Putamen (tissue), 1 donor: ENCODE measurements at places on chromosomes 1 and 21.

DNA sequence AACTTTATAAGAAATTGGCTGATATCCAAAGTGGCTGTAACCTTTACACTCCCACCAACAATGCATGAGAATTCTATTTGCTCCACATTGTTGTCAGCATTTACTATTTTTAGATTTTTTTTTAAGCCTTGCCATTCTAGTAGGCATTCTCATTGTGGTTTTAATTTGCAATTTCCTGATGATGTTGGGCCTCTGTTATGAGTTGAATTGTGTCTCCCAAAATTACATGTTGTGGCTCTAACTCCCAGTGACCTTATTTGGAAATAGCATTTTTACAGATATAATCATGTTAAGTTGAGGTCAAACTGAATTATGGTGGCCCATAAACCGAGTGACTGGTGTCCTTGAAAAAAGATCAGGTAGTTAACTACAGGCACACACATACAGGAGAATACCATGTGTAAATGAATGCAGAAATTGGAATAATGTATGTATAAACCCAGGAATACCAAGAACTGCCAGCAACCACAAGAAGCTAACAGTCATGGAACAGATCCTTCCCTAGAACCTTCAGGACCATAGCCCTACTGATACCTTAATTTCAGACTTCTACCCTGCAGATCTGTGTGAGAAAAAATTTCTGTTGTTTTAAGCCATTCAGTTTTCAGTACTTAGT, 348.8 kb upstream of the DAB1 start:
- no peak for DNase-seq

DNA sequence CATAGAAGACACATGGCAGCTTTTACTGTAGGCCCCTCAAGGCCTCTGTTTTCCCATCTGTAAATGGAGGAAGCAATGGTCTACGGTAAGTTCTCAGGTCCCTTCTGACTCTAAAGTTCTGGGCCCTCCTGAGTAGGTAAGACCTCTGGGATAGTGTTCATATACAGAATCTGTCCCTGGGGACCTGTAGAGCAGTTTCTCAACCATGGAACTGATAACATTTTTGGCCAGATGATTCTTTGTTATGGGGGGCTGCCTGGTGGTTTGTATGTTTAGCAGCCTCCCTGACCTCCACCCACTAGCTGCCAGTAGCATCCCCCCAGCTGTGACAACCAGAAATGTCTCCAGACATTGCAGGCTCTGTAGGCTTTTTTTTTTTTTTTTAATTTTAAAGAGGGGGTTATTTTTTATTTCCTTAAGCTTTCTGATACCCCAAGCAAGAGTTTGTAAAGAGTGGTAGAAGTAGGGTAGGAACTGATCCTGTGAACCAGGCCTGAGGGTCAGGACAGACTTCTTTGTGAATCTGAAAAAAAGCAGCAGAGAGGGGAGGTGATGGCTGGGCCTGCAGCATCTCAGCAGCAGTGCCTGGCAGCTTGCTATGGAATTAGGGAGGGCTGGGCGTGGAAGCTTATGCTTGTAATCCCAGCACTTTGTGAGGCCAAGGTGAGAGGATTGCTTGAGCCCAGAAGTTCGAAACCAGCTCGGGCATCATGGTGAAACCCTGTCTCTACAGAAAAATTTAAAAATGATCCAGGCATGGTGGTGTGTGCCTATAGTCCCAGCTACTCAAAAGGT, 20.2 kb upstream of the TCEA3 start:
- DNase-seq: no peak

- no peak for DNase-seq
Observed at GRCh38 chr1:45876000-45876617, 72.7 kb downstream of the MAST2 start.

GRCh38 chr1:58908561-58909560, 125.0 kb upstream of the JUN start:
- DNase-seq: no peak

DNA sequence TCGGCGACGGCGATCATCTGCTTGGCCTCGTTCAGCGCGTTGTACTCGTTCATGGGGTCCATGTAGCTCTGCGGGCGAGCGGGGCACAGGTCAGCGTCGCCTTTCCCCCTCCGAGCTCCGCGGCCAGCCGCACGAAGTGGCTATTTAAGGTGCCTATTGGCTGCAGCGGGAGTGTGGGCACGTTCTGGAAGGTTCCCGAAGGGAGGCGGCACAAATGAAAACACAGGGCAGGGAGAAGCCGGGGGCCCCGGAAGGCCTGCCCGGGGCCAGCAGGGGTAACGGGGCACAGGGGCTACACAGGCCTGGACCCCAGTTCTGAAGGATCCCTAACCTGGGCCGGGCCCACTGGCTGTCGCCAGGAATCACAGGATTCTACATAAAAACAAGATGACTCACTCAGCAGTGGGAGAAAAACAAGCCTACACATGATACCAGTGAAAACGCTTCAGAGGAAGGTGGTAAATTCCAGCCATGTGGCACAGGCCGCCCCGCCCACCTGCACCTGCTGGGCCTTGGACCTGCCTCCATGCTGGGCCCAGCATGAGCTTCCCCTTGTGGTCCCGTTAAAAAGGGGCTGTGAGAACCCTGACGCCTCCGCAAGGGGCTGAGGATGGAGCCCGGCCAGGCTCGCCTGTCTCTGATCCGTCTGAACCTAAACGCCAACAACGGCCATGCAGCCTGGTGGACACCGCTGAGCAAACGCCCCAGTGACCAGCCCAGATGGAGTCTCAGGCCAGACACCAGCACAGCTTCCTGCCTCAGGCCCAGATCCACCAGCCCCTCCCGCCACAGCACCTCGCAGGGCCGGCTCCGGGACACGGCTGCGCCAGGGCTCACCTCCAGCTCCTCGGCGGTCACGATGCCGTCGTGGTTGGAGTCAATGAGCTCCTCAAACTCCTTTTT, 3.9 kb upstream of the TNFRSF4 start:
- DNase-seq: no peak

- no peak for DNase-seq
Observed at GRCh38 chr1:89986020-89986419, 8.9 kb upstream of the ZNF326 start.

GRCh38 chr1:246579818-246580217, 13.6 kb downstream of the CNST start:
- no peak for DNase-seq

GRCh38 chr1:214451596-214451995, 99.8 kb downstream of the PTPN14 start:
- no peak for DNase-seq

DNA sequence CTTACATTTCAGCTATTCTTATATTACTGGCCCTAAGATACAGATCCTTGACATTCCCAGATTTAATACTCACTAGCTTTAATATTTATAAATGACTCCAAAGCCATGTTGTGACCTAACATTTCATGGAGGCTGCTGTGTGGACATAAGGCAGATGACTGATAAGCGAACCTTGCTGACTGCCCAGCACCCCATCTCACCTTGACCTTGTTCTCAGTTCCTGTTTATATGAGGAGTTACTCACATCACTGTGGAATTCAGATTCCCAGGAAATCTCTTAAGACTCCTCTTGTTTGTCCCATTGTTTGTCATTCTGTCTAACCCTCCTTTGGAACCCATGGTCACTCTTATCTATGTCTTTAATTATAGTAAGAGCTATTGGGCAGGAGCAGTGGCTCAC, 21.9 kb downstream of the RAB3B start:
- DNase-seq: no peak

DNA sequence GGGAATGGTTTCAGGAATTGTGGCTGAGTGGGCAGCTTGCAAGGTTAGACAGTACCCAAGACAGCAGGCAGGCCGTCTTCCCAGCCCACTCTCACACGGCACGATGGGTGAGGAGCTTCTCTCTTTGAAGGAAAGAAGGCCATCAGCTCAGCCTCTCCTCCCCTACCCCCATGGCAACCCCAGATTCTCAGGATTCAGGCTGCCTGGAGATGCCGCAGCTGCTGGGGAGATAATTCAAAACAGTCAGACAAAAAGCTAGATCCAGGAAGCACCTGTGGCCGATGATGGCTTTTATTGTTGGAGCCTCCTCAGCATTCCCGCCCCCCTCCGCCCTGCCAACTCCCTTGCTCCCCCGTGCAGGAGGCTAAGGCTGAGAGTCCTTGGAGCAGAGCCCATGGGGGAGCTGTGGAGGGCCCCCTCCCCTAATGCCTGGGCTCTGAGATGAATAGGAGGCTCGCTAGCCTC, 220.5 kb downstream of the TRABD2B start:
- no peak for DNase-seq

DNA sequence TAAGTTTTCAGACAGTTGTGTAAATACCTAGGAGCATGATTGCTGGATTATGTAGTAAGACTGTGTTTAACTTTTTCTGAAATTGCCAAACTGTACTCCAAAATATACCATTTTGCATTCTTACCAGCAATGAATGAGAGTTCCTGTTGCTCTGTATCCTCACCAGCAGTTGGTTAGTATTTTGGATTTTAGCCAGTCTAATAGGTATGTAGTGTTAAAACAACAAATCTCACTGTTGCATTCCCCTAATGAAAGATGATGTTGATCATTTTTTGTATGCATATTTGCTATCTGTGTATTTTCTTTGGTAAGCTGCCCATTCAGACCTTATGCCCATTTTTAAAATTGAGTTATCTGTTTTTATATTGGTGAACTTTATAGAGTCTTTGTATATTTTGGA, 89.9 kb downstream of the RASAL2 start:
- DNase-seq: no peak

DNA sequence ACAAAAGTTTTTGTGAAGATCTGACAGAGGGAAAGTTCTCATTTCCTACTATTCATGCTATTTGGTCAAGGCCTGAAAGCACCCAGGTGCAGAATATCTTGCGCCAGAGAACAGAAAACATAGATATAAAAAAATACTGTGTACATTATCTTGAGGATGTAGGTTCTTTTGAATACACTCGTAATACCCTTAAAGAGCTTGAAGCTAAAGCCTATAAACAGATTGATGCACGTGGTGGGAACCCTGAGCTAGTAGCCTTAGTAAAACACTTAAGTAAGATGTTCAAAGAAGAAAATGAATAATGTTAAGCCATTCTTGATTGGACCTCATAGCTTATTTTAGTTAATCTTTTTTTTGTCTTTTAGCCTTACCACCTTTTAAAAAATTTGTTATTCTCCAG, 14.1 kb downstream of the GGPS1 start:
- DNase-seq: no peak

- no peak for DNase-seq
Observed at GRCh38 chr1:230008721-230009120, 58.3 kb upstream of the GALNT2 start.

DNA sequence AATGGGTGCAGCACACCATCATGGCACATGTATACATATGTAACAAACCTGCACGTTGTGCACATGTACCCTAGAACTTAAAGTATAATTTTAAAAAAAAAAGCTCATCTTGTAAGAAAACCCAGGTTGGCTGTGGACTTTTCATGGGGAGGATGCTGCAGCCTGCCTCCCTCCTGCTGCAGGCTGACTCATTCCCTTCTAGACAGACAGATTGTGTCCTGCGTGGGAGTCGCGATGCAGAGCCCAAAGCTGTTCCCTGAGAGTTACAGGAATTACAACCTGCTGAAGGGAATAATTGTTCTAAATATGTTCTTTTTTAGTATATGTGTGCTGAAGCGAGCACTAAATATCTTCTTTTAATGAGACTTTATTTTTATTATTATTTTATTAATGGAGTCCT, 93.2 kb downstream of the TBX19 start:
- peak; percentile 76 for DNase-seq

GRCh38 chr1:43547538-43548072, 16.9 kb downstream of the PTPRF start:
- peak; percentile 77 for DNase-seq

DNA sequence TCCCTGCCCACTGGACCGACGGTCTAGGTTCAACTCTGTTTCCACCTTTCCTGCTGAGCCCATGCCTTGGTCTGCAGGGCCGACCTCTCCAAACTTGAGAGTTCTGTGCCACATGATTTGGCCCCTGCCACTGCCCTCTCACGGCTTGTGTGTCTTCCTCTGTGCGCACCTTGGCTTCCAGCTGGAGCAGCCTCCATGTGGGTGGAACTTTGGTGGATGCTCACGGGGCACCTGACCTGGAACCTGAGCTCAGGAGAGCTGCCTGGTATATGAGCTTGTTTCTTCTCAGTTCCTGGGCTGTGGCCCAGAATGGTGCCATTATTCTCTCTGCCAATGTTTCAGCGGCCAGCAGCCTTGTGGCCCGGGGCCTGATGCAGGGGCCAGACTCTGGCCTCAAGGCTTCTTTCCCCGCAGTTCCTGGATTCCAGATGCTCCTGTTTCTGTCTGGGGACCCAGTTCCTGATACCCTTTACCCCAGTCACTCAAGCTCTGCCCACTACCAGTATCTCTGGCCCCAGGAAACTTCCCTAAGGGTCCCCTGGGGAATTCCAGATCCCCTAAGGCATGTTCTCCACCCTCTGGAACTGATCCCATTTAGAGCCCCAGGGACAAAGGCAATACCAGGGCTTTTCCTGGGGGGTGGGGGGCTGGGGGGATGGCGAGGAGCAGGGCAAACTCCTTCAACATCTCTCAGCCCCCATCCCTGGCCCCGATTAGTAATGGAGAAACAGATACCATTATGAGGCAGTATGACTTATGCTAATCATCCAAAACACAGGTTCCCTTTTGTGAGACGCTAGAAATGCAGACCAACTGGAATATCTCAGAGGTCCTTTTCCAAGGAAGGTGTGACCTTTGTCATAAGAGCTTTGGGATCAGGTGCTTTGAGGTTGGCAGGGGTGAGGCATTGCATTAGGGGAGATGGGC, 11.1 kb downstream of the QSOX1 start:
- no peak for DNase-seq

- no peak for DNase-seq
Observed at GRCh38 chr1:77081834-77082233, 137.4 kb downstream of the PIGK start.

DNA sequence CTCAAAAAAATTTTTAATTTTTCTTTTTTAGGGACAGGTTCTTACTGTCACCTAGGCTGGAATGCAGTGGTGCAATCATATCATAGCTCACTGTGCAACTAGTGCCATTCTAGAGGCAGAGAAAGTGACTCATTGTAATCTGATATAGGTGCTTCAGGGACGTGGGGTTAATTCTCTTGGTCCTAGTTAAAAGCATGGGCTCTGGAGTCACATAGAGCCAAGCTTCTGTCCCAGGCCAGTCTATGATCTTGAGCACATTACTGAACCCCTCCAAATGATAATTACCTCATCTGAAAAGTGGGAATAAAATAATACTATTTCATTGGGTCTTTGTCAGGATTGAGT, 1.1 kb upstream of the ADIPOR1 start:
- DNase-seq: no peak

GRCh38 chr1:54171606-54172005, 18.8 kb upstream of the CDCP2 start:
- no peak for DNase-seq

GRCh38 chr1:57066980-57067610, 101.3 kb upstream of the C8B start:
- no peak for DNase-seq

- no peak for DNase-seq
Observed at GRCh38 chr1:239056940-239057339, 329.4 kb upstream of the CHRM3 start.

- DNase-seq: no peak
Observed at GRCh38 chr1:67144696-67145095, 9.9 kb upstream of the C1orf141 start.

DNA sequence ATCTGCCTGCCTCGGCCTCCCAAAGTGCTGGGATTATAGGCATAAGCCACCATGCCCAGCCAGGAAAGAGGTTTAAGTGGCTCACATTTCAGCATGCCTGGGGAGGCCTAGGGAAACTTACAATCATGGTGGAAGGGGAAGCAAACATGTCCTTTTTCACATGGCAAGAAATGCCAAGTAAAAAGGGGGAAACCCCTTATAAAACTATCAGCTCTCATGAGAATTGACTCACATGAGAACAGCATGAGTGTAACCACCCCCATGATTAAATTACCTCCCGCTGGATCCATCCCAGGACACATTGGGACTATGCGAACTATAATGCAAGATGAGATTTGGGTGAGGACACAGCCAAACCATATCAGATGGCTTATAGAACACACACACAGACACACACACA, 8.8 kb upstream of the KLHL12 start:
- no peak for DNase-seq
